Fibroblast of skin of abdomen (primary cell): ENCODE measurements at places on chromosomes 4 and X.

- DNase-seq = no peak
Measured at GRCh38 chrX:101656817-101657216, 2.8 kb downstream of the ARMCX2 start.

GRCh38 chrX:47191806-47192401 is 1.7 kb upstream of the UBA1 start:
- no peak for DNase-seq

DNA sequence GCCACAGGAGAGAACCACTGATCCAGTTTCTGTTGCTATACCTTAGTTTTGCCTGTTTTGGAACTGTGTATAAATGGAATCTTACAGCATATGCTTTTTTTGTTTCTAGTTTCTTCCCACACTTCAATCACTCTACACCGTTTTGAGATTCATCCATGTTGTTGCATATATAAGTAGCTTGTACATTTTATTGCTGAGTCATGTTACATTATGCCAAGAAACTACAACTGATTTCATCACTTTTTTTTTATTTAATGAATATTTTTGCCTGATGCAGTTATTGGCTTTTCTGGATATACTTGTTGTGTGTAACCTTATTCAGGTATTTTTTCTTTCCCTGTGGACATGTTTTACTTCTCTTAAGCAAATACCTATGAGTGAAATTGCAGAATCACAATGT is 1135.9 kb downstream of the RAPGEF2 start:
- peak; percentile 3 for DNase-seq

- DNase-seq = peak; percentile 10
Measured at GRCh38 chrX:106963111-106963510, 36.9 kb downstream of the MORC4 start.

GRCh38 chr4:39263895-39264294 is 81.6 kb downstream of the WDR19 start:
- DNase-seq = no peak

GRCh38 chr4:22490718-22491315 is 25.0 kb downstream of the ADGRA3 start:
- no peak for DNase-seq

DNA sequence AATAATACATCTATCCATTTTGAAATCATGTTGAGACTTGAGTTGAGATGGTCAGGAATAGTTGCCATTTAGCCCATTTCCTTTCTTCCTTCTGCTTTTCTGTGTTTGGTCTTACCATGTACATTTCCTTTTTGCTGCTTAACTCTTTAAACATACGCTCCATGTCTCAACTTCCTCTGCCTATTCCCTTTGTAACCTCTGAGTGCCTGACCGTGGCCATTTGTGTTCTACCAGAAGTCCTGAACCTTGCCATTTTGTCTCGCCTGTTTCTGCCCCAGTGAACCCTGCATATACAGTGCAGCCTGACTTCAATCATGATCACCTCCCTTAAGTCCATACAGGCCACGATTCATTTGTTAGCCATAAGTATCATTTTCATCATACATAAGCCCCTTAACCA is 169.0 kb downstream of the RAPGEF2 start:
- no peak for DNase-seq

DNA sequence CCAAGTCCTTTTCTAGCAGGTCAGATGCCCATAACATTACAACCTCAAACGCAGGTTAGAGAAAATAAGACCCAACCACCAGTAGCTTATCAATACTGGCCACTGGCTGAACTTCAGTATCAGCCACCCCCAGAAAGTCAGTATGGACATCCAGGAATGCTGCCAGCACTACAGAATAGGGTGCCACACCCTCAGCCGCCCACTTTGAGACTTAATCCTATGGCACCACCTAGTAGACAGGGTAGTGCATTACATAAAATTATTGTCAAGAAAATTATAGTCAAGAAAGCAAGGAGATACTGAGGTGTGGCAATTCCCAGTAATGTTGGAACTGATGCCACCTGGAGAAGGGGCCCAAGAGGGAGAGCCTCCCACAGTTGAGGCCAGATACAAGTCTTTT is 19.9 kb upstream of the TRIM61 start:
- no peak for DNase-seq

GRCh38 chr4:110676241-110676640 is 53.4 kb upstream of the PITX2 start:
- no peak for DNase-seq

GRCh38 chrX:34528081-34528480 is 129.0 kb downstream of the TMEM47 start:
- DNase-seq = no peak

- peak; percentile 85 for DNase-seq
Measured at GRCh38 chr4:77586951-77587383, 18.7 kb upstream of the CXCL13 start.

DNA sequence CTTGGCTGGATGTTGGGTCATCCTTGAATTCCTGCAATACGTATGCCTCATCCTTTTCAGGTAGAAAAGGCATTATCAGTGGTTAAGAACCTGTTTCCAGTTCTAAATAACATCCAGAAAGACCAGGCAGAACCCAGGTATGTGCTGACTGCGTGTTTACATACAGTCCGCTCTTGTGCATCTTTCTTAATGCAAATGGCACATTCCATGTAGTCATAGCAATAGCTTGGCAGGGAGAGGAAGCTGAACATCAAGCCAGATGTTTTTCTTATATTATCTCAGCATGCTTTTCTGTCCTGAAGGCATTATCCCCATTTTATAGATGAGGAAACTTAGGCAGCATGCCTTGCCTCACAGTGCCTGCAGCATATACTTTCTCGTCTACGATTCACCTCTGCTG is 2.1 kb downstream of the DCLK2 start:
- peak; percentile 61 for DNase-seq

DNA sequence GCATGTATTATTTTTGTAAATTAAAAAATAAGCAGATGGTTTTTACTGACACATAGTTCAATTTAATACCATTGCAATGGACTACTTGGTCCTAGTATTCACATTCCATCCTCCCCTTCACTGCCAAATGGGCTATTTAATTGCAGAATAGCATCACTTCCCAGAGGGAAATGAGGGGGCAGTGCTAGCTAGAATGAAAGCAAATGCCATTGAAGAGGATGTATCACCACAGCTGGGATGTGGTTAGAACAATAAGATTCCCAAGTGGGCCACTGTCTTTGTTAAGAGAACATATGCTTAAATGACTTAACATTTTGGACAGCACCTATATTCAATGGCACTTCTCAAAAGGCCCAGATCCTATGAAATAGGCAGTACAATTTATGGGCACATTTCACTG is 224.7 kb downstream of the RBMX2 start:
- peak; percentile 51 for DNase-seq

DNA sequence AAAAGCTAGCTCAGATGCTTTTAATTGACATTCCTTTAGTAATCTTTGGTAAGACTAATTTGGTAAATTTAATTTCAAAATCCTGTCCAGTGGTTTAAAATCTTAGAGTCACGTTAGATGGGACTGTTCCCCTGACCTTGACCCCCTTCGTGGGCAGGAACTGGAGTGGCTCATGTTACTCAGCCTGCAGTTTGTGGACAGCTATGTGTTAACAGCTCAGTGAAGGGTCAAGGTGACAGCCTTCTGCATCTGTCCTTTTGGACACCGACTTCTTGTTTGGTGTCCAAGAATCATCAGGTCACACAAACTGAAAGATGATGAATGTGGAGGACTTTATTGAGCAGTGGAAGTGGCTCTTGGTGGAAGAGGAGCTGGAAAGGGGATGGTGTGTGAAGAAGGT is 2.9 kb downstream of the ARSF start:
- no peak for DNase-seq

GRCh38 chrX:68659385-68659784 is 11.9 kb downstream of the STARD8 start:
- peak; percentile 25 for DNase-seq

DNA sequence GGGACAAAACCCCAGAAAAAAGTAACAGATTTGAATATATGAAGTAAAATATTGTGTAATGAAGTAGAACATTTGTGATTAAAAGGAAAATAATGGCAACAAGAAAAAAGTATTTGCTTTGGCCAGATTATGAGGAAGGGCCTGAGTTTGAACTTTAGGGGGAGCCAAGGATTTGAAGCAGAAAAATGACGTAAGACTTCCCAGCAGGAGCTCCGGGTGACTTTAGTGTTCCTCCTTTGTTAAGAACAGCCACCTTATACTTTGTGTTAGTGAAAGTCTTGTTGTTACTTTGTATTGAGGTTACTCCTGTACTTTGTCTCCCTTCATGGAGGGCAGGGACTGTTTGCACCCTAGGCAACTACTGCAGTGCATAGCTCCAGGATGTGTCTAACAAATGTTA is 41.1 kb downstream of the DCUN1D4 start:
- no peak for DNase-seq

DNA sequence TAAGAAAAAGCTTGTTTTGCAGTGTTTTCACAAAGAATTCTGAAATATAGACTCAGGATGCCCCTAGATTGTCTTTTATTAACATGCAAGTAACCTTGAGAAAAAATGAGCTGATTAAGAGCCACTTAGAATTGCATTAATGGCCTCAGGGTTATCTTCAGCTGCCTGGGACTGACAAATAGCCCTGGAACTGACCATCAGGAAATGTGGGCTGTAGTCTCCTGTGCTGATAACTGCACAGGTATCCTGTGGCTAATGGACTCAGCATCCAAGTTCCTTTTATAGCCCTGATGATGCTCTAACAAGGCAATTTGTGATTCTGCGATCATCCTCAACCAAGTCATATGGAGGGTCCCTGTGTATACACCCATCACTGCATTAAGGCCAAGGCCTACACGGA is 17.0 kb downstream of the CA5B start:
- no peak for DNase-seq

DNA sequence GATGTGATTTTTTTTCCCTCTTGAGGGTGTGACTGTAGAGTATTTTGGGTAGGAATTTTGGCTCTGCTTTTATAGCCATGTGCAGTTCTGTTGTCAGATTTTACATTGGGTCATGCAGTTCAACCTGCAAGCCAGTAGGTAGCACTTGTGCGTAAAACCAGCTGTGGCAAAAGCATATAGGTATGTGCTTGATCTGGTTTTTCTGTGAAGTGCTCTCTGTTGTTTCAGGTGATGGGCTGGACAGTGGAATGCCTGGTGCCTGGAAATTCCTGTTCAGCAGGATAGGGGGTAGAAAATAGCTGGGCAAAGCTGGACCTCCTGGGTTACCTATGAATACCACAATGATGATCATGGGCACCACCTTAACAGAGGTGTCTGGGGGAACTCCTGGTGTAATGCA is 584.2 kb upstream of the PCDH10 start:
- no peak for DNase-seq

- no peak for DNase-seq
Measured at GRCh38 chrX:68746988-68747387, 81.8 kb upstream of the EFNB1 start.

- no peak for DNase-seq
Measured at GRCh38 chrX:317424-318067, 1.1 kb downstream of the GTPBP6 start.

GRCh38 chr4:73181231-73181630 is 77.4 kb downstream of the ANKRD17 start:
- DNase-seq = no peak

DNA sequence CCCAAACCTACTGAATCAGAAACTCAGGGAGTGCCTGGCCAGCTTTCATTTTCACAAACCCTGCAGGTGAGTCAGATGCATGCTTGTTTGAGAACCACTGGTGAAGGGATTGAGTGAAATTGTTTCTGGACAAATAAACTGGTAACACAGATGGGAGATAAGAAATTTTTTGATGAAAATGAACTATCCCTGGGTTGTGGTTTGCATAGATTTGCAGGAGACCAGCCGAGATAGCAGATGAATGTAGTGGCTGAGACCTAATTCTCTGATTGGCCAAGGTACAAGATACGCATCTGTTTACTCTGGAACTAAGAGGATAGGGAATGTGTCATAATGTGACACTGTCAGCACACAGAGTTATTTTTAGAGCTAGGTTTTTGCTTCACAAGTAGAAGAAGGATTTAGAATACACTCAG is 117.8 kb upstream of the NOCT start:
- peak; percentile 62 for DNase-seq

GRCh38 chr4:133997436-133997835 is 204.2 kb downstream of the PABPC4L start:
- DNase-seq = peak; percentile 74

DNA sequence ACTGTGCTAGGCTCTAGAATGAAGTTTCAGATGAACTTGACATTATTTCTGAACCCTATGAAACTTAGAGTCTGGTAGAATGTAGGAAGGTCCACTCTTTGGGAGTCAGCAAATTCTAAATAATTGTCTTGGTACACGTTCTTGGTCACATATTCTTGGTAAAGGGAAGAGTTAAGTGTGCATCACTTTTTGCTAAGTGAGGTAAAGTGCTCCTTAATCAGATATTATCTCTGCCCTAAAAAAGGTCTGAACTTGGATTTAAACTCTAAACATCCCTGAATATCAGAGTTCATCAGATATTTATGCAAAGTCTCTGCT is 7.2 kb downstream of the OCIAD2 start:
- no peak for DNase-seq

- DNase-seq = no peak
Measured at GRCh38 chr4:75745721-75746199, 21.4 kb downstream of the USO1 start.

DNA sequence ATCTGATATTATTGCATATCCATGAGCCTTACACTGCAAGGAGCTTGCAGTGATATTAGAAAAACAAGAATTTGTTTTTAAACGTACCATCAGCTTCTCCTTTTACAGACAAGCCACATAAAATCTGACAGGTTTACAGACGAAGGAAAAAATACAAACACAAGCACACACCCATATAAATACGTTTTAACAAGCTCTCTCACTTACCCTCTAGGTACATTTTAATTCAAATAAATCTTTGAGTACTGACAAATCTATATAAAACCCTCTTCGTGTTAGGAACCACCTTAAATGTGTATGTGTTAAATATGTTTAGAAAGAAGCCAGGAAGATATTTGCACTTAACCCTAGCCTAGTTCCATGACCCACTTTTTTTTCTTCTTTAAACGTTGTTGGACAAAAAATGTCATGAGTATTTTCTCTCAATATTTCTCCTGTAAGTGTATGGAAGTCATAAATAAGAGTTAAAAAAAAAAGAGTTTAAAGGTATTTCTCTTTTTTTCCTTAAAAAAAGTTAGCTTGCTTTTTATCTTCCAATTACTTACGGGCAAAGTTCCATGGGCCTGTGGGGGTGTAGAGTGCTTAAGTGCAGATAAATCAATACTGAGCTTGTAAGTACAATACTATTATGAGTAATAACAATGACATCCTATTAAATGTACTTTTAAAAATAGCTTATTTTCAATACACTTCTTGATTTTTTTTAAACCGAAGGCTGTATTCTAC is 1.5 kb downstream of the ARAP2 start:
- no peak for DNase-seq

DNA sequence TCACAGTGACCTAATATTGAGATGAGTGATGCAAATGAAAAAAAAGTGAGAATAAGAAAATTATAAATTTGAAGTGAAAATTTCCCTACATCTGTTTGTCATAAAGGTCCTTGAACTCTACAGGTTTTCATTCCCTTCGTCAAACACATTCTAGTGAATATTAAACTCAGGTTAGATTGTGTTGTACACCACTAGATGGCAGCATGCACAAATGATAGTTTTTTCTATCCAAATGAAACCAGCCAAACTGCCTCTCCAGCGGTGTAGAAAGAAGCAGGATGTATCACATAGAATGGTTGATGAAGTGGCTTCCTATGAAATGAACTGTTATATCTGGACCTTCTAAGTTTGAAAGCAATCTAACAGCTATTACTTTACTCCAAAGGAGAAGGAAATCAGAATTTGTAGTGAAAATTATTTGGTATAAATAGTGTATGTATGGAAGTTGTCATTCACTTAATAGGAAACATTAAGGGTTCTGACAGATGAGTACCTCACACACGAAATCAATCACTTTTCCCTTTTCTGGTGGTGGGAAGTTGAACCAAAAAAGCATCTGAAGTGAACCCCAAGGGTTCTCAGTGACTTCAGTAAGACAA is 382.7 kb downstream of the UNC5C start:
- peak; percentile 69 for DNase-seq

GRCh38 chr4:95256108-95256835 is 292.5 kb downstream of the UNC5C start:
- no peak for DNase-seq
